ENCODE measurements at places on chromosomes 5 and 9.

- DNase-seq, result no peak
These were observed 459.3 kb downstream of the MAT2B start for GRCh38 chr5:163964671-163965070.

DNA sequence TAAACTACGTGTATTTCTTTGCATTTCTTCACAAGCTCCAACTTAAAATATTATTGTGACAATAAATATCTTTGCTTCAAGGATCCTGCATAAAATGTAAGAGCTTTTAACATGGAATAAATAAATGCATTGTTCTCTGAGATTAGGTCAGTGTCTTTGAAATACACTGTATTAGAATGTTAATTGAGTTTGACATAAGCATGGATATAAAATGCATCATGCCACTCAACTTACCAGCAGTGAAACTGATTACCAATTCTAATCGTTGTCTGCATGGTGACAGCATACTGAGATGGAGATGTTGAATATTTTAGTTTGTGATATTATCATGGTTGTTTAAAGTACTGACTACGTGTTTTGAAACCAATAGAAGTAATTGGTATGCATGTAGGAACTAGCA, 555.3 kb upstream of the ZNF608 start:
- DNase-seq, result no peak

DNA sequence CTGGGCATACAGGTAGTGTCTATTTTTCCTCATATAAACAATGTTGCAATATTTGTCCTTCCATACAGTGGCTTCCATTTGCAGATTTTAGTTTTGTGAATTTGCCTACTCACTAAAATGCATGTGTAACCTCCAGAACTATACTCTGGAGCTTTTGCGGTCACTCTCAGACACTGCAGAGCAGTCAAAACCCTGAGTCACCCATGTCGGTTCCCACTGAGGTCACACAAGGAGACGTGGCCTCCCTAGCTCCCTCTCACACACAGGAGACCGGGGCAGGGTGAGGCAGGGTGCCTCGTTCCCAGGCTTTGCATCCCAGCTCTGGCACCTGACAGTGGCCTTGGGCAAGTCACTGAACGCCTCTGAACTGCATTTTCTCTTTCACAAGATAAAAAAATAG, 55.5 kb upstream of the ZNF354A start:
- peak; percentile 2 for DNase-seq

- peak; percentile 9 for DNase-seq
These were observed 114.1 kb downstream of the PIK3R1 start for GRCh38 chr5:68329554-68330255.

GRCh38 chr5:2066373-2066772, 183.6 kb upstream of the IRX4 start:
- DNase-seq, result no peak
